ENCODE measurements at places on chromosomes 13 and 19. TPM values are rescaled to one million over a fixed set of nuclear protein-coding genes. Genes with fewer than 3 reads are reported as not detected.

GRCh38 chr13:93283255-93283654 is 56.6 kb downstream of the GPC6 start:
- no peak for DNase-seq

GRCh38 chr13:23718996-23719395 is 148.8 kb downstream of the TNFRSF19 start:
- DNase-seq = no peak

GRCh38 chr13:52779103-52779502 is 39.5 kb upstream of the CNMD start:
- no peak for DNase-seq

- DNase-seq = no peak
Observed at GRCh38 chr13:43799191-43799590, 12.4 kb upstream of the ENOX1 start.

DNA sequence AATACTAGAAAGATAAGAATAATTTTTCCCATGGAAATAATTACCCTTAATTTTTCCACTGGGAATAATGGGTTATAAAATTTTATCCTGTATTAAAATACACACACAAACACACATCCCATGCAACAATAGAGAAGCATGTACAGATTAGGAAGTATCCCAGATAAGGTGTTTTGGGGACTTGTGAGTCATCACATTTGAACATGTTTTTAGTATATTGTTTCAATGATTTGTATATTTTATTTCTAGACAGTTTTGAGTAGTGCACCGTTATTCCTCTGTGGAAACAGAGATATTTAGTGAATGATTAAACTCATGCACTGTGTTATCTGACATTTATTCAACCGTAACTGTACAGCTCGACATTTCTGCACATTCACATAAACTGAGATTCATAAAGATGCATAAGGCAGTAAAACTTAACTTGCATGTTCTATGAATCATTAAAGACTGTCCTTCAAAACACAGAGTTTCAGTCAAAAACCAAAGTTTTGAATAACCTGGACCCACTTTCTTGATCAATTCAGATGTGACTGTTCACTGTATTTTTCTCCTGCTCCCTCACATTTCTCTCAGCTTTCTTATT is 30.1 kb downstream of the KLF12 start:
- no peak for DNase-seq

Gene GNG7
- total RNA-seq = 1.2 TPM

Gene UFM1
- total RNA-seq = 36.8 TPM

Gene CEACAM4
- not detected for total RNA-seq

Gene FFAR2
- total RNA-seq = not detected

Gene GFY
- not detected for total RNA-seq

Data from activated CD4-positive, alpha-beta T cell treated with anti-CD3 and anti-CD28 coated beads, Interleukin-2, amount 10 ng/mL, durations not matched to agents 7 days and 5 days (primary cell).